Activated CD8-positive, alpha-beta memory T cell treated with anti-CD3 and anti-CD28 coated beads for 1 hour (primary cell): ENCODE measurements at places on chromosomes 2 and 18.

- DNase-seq = no peak
Observed at GRCh38 chr2:66582104-66582986, 147.4 kb downstream of the MEIS1 start.

- DNase-seq = no peak
Observed at GRCh38 chr2:145431181-145431951, 911.4 kb upstream of the ZEB2 start.

- no peak for DNase-seq
Observed at GRCh38 chr2:84676295-84676694, 160.0 kb downstream of the DNAH6 start.

GRCh38 chr2:82837588-82838304 lies 1621.3 kb downstream of the SUCLG1 start:
- no peak for DNase-seq

GRCh38 chr2:231613331-231613662 lies 20.6 kb downstream of the TEX44 start:
- DNase-seq = no peak

GRCh38 chr18:61612517-61612916 lies 279.3 kb downstream of the CDH20 start:
- DNase-seq = no peak

- no peak for DNase-seq
Observed at GRCh38 chr2:6787376-6787775, 78.3 kb downstream of the CMPK2 start.

DNA sequence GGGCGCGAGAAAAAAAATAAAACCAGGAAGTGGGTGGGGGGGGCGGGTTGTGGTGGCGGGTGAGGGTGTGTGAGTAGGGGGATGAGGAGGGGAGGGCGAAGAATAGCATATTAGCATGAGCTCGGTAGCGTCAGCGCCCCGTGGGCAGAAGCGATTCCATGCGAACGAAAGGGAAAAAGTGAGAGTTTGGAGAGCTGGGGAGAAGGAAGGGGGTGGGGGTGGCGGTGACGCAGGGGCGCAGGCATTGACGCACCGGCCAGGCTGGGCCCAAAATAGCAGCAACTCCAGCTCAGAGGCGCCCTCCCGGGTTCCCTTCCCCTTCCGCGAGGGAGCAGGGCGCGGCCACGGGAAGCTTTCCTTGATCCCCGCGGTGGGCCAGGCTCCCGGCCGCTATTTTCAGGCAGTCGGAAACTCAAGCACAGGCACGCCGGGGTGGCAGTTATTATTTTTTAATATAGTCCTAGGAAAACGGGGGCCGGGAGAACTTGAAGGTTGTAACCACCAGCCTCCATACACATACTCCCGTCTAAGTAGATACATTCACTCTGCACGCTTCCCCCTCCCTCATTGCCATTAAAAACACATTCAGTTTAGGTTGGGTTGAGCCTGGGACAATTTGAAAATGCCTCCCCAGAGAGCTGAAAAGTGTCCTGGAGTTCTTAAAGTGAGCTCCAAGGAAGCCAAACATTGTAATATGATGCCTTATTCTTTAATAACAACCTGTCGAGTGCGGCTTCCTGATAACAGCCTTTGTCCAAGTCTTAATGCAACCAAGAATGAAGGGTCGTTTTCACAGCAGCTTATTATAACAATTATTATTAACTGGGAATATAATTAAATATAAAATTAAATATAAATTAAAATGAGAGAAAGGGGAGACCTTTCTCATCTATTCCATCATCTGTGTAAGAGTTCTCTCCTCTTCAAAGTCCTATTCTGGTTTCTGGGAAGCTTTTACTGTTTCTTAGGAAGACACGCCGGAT lies 2.3 kb upstream of the NR4A2 start:
- DNase-seq = peak; percentile 74

DNA sequence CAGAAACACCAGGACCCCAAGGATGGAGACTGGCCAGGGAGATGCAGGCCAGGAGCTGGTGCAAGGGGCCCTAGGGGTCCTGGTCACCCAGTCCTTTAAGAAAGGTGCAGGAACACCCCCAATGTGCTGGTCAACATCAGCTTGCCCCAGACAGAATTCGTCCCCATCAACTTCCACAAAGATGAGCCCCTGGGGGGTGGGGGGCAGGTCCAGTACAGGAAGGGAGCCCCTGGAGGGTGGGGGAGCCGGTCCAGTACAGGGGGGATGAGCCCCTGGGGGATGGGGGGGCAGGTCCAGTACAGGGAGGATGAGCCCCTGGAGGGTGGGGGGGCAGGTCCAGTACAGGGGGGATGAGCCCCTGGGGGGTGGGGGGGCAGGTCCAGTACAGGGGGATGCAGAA lies 160.7 kb upstream of the SALL3 start:
- no peak for DNase-seq

DNA sequence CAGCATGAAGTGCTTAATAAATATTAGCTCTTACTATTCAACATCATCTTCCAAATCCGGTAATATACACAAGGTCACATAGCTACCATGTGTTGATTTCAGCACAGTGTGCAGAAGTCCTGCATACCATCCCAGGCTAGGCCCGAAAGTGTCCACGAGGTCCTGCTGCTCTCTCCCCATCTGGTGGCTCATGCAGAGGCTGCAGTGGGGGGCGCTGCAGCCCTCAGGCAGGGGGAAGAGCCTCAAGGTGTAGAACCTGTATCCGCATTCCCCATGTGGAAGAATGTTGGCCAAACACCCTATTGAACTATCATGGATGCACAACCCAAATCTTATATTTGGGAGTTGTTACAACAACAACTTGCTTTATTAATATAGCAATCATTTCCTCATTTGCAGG lies 88.5 kb downstream of the ST6GAL2 start:
- no peak for DNase-seq

- DNase-seq = no peak
Observed at GRCh38 chr2:101120124-101120996, 30.8 kb downstream of the TBC1D8 start.

- no peak for DNase-seq
Observed at GRCh38 chr2:28269019-28269784, 123.5 kb upstream of the FOSL2 start.

DNA sequence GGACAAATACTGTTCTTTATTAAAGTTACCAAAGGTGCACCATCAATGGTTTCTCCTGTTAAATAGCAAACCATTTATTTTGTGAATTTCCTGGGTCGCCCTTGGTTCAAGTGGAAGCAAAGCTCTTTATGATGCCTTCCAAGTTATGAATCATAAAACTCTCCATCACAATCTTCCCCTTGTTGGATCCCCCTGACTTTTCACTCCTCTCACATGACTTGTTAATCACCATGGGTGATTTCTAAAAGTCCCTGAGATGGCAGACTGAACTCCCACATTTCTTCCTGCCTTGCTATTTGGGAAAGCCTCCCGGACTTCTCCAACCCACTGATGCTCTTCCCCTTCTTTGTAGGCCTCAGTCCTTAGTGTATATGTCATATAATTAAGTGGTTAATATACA lies 176.0 kb downstream of the THADA start:
- no peak for DNase-seq

GRCh38 chr2:100976645-100977391 lies 25.3 kb upstream of the RPL31 start:
- no peak for DNase-seq

GRCh38 chr18:42330296-42330695 lies 375.3 kb downstream of the PIK3C3 start:
- no peak for DNase-seq

GRCh38 chr2:158822193-158822592 lies 27.1 kb downstream of the DAPL1 start:
- DNase-seq = no peak

DNA sequence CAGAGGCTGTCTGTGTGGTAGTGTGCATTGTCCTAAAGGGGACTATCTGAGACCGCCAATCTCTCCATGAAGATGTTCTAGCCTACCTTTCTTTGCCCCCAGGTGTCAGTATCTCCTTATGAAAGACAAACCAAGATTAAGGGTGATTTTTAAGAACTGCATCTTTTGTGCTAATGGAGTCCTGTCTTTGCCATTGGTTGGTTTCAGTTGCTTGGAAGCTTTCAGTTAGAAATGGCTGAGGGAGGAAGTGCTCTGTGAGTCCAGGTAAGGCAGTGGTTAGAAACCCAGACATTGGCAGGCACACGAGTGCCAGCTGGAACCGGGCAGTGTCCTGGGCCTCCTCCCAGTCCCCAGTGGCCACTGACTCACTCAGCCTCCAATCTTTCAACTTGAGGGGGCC lies 111.3 kb downstream of the DOCK10 start:
- DNase-seq = no peak
